CD4-positive, alpha-beta T cell (primary cell): ENCODE measurements at places on chromosomes 2 and 18. TPM values are rescaled to one million over a fixed set of nuclear protein-coding genes. Genes with fewer than 3 reads are reported as not detected.

GALNT14 gene
- total RNA-seq, result not detected

GKN1 gene
- total RNA-seq, result not detected

TSHZ1 gene
- 19.9 TPM for total RNA-seq

SLC9A2 gene
- total RNA-seq, result not detected

SCYGR4 gene
- total RNA-seq, result not detected

MFSD2B gene
- 0.28 TPM for total RNA-seq

KATNAL2 gene
- 1.5 TPM for total RNA-seq

IL36A gene
- not detected for total RNA-seq

CABYR gene
- 0.85 TPM for total RNA-seq

CENPA gene
- total RNA-seq, result 1.0 TPM

PHLPP1 gene
- total RNA-seq, result 6.8 TPM

USP37 gene
- total RNA-seq, result 20.2 TPM

COL5A2 gene
- total RNA-seq, result 0.77 TPM

SLC5A7 gene
- total RNA-seq, result not detected

CHST10 gene
- total RNA-seq, result 1.5 TPM

ACADL gene
- total RNA-seq, result not detected

XDH gene
- 0.05 TPM for total RNA-seq

C2orf76 gene
- total RNA-seq, result 4.5 TPM

GRHL1 gene
- total RNA-seq, result 0.28 TPM

OSBPL6 gene
- total RNA-seq, result 0.11 TPM

TFCP2L1 gene
- total RNA-seq, result 0.30 TPM

DCC gene
- total RNA-seq, result not detected

PRKAG3 gene
- not detected for total RNA-seq

TUBA3E gene
- not detected for total RNA-seq

HOXD13 gene
- total RNA-seq, result not detected

PSD4 gene
- total RNA-seq, result 96.5 TPM

IL1F10 gene
- total RNA-seq, result not detected

FHOD3 gene
- total RNA-seq, result not detected

PLCD4 gene
- 0.25 TPM for total RNA-seq

ICA1L gene
- total RNA-seq, result 1.5 TPM

PDE11A gene
- total RNA-seq, result not detected

SLC38A11 gene
- total RNA-seq, result not detected

KYNU gene
- total RNA-seq, result 0.50 TPM

GAL3ST2 gene
- total RNA-seq, result 1.5 TPM

STRN gene
- 20.4 TPM for total RNA-seq

RGPD3 gene
- 0.38 TPM for total RNA-seq

SMYD1 gene
- not detected for total RNA-seq

STARD6 gene
- not detected for total RNA-seq

GALNT13 gene
- not detected for total RNA-seq

DUSP2 gene
- total RNA-seq, result 728 TPM

CHRNG gene
- not detected for total RNA-seq

UPP2 gene
- total RNA-seq, result not detected

KLHL29 gene
- 2.5 TPM for total RNA-seq

DTNA gene
- total RNA-seq, result not detected

CRYGC gene
- not detected for total RNA-seq

REG3A gene
- total RNA-seq, result not detected

CEP192 gene
- total RNA-seq, result 23.4 TPM

LAMA3 gene
- 0.19 TPM for total RNA-seq

EPG5 gene
- total RNA-seq, result 25.3 TPM

KIDINS220 gene
- 29.3 TPM for total RNA-seq

CMPK2 gene
- 7.6 TPM for total RNA-seq

EFHD1 gene
- total RNA-seq, result not detected

ING5 gene
- 51.2 TPM for total RNA-seq

TMEM198 gene
- 0.91 TPM for total RNA-seq

PLB1 gene
- total RNA-seq, result 1.3 TPM

TLX2 gene
- 0.30 TPM for total RNA-seq

MYOM1 gene
- total RNA-seq, result 0.74 TPM

GAREM2 gene
- 4.3 TPM for total RNA-seq

TTN gene
- total RNA-seq, result 27.5 TPM
